ENCODE measurements at places on chromosomes 2 and 18. TPM values are rescaled to one million over a fixed set of nuclear protein-coding genes. Genes with fewer than 3 reads are reported as not detected.

DNA sequence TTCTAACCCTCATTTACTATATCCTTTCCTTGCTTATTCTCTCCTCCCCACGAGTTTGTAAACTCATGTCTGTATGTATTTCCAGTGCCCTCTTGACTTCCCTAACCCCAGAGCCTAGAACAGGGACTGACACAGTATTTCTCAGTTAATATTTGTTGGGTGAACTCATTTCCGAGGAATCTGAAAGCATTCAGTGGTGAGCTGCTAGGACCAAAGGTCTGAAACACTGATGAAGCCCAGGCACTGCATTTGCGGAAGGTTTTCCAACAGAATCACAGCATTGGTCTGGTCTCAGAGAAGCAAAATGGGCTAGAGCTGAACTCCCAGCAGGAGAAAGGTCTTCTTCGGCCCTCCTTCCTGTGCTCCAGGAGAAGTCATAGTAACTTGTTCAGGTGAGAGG lies 56.8 kb downstream of the SOX11 start:
- no peaks in the 10 kb centered on the region for H3K36me3 ChIP-seq
- no peaks in the 10 kb centered on the region for H3K27me3 ChIP-seq
- H3K27ac ChIP-seq: no peak overlapping the region
- no peaks in the 10 kb centered on the region for H3K4me1 ChIP-seq
- no peak overlapping the region for H3K4me3 ChIP-seq
- no peak for DNase-seq

DNA sequence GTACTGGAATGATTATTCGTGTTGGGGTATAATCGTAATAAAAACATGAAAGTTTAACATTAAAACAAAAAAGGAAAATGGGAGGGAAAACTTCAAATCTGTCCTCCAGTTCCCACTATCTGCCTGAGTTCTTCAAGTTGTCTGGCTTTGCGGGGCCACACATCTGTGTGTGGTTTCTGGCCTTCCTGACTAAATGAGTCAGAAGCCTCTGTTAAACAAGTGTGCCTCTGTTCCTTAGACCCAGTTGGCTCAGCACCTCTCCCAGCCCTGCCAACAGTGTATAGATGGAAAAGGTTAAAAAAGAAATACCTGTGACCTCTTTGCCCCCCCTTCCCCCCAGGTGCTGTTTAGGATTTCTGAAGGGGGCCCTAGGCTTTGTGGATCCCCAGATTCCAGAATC lies 30.2 kb downstream of the XDH start:
- no peak overlapping the region for H3K27ac ChIP-seq
- H3K36me3 ChIP-seq: no peaks in the 10 kb centered on the region
- no peaks in the 10 kb centered on the region for H3K27me3 ChIP-seq
- H3K4me3 ChIP-seq: no peak overlapping the region

- no peak overlapping the region for H3K4me3 ChIP-seq
- H3K4me1 ChIP-seq: no peaks in the 10 kb centered on the region
- H3K27ac ChIP-seq: no peak overlapping the region
- no peaks in the 10 kb centered on the region for H3K36me3 ChIP-seq
These were observed 1409.3 kb upstream of the CDH2 start for GRCh38 chr18:29586210-29586609.

GRCh38 chr2:77391119-77391518 lies 131.1 kb downstream of the LRRTM4 start:
- no peak overlapping the region for H3K4me3 ChIP-seq
- H3K36me3 ChIP-seq: no peaks in the 10 kb centered on the region
- no peaks in the 10 kb centered on the region for H3K4me1 ChIP-seq

- no peaks in the 10 kb centered on the region for H3K36me3 ChIP-seq
- H3K4me1 ChIP-seq: no peaks in the 10 kb centered on the region
- no peak overlapping the region for H3K27ac ChIP-seq
- H3K4me3 ChIP-seq: no peak overlapping the region
- no peaks in the 10 kb centered on the region for H3K27me3 ChIP-seq
These were observed 102.3 kb downstream of the ZBTB7C start for GRCh38 chr18:48306838-48307237.

DNA sequence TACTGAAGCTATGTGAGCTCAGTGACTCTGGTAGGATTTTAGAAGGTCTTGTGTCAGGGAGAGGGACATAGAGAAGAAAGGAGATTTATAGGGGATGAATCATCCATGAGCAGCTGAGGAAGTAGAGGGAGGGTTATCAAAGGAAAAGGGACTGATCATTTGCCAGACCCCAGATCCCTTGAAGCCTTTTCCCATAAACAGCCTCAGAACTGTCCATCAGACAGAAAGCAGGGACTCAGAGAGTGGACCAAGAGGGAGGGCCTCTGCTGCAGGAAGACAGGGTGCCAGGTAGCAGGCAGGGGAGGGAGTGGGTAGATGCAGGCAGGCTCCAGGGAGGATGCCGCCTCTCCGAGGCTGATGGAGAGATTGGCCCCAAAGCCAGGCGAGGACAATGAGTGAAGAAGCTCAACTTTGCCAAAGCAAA lies 133.9 kb downstream of the TNS1 start:
- H3K27me3 ChIP-seq: no peaks in the 10 kb centered on the region
- peaks cover 100% of the 10 kb centered on the region for H3K36me3 ChIP-seq
- peak overlapping the region; percentile 37 for H3K27ac ChIP-seq

DNA sequence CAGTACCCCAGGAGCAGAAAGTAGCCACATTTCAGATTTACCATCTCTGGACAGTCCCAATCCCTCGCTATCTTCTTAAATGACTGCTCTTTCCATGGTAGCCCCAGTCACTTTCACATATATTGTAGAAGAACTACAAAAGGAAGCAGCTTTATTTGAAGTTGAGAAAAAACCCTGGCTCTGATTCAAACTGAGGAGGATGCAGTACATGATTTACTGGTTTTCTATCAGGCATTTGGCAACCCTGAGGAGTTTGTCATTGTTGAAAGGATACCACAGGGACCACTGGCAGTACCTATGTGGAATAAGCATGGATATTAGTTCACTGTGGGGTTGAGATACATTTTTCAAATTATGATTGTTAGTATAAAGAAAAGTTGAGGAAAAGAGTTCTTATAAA lies 640.9 kb upstream of the SETBP1 start:
- no peaks in the 10 kb centered on the region for H3K27me3 ChIP-seq
- DNase-seq: no peak
- H3K36me3 ChIP-seq: no peaks in the 10 kb centered on the region
- H3K4me3 ChIP-seq: no peak overlapping the region
- no peak overlapping the region for H3K27ac ChIP-seq
- H3K4me1 ChIP-seq: no peaks in the 10 kb centered on the region

- no peak overlapping the region for H3K27ac ChIP-seq
- H3K4me1 ChIP-seq: no peaks in the 10 kb centered on the region
- no peak overlapping the region for H3K4me3 ChIP-seq
- H3K36me3 ChIP-seq: no peaks in the 10 kb centered on the region
- DNase-seq: no peak
- no peaks in the 10 kb centered on the region for H3K27me3 ChIP-seq
These were observed 29.4 kb downstream of the ITM2C start for GRCh38 chr2:230893841-230894781.

- no peaks in the 10 kb centered on the region for H3K27me3 ChIP-seq
- no peak for DNase-seq
- H3K36me3 ChIP-seq: no peaks in the 10 kb centered on the region
- no peak overlapping the region for H3K27ac ChIP-seq
These were observed 120.9 kb downstream of the FSIP2 start for GRCh38 chr2:185859506-185859905.

The C2orf72 gene
- 20.5 TPM for total RNA-seq

The TMEM237 gene
- total RNA-seq: 8.4 TPM

The HNRNPLL gene
- 10.6 TPM for total RNA-seq

The HOXD12 gene
- total RNA-seq: not detected
